ENCODE measurements at places on chromosomes 16 and 17.

DNA sequence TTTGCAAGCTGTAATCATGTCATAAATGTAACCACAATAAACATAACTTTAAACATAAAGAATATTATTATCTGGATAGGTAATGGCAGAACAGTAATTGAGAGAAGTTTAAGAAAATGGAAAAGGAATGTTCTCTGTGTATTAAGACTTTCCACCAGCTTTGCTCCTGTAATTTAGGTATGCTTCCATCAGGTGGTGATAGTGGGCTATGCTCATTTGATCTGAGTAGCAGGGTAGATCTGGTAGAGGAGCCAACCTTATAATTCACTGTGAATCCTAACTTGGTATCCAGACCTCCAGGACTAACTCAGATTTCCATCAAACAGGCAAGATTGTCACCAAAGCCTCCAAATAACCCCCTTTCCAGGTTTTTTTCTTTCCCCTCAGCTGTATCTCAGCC lies 137.9 kb upstream of the ZKSCAN2 start:
- no peak for DNase-seq

DNA sequence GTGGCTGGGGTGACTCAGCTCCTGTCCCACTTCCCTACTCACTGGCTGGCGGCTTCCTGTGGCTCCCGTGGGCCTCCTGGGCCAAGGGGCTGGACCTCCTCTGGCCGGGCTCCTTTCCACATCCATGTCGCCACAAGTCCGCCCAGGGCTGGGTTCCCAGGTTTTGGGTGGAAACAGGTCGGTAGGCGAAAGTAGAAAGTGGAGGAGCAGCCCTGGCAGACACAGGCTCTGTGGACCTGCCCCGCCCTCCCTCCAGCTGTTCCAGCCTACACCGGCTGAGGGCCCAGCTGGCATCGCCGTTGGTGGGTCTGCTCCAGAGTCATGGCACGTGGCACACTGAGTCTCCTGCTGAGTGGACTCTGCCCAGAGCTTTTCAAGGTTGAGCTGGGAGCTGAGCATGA lies 28.7 kb downstream of the GSE1 start:
- DNase-seq, result no peak

GRCh38 chr17:15485045-15485444 lies 17.6 kb upstream of the CDRT4 start:
- no peak for DNase-seq

GRCh38 chr17:31452101-31452500 lies 60.6 kb downstream of the RAB11FIP4 start:
- no peak for DNase-seq

DNA sequence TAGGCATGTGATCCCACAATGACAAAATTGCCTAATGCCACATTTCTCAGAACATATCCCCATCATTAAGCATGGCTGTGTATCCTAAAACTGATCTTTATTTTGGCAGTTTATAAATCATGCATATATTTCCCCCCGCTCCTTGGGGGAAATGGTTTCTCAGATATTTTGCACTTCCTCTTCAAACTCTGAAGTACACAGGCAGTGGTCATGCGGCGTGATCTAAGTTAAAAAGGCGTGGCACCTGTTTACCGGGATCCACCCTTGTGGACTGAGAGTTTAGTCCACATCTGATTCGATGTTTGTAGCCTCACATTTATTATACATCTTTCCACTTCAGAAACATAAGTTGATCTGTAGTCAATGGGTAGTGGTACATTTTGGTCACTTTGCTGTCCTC lies 51.4 kb downstream of the USP10 start:
- no peak for DNase-seq

DNA sequence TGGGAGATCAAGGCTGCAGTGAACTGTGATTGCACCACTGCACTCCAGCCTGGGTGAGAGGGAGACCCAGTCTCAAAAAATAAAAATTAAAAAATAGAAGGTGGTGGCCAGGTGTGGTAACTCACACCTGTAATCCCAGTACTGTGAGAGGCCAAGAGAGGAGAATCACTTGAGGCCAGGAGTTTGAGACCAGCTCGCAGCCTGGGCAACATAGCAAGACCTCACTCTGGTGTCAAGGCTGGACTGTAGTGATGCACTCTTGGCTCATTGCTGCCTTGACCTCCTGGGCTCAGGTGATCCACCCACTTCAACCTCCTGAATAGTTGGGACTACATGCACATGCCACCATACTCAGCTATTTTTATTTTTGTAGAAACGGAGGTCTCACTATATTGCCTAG lies 13.3 kb downstream of the RFFL start:
- DNase-seq, result no peak

DNA sequence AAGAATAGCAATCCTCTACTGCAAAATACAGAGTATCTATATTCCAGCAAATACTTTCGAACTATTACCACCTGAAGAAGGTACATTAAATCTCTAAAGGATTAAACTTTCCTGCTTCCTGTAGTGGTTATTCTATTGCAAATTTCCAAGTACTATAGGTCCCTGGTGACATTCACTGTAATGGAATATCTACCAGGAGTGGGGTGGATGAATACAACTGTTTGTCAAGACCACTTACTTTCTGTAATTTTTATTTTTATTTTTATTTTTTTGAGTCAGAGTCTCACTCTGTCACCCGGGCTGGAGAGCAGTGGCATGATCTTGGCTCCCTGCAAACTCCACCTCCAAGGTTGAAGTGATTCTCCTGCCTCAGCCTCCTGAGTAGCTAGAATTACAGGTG lies 389.5 kb downstream of the TMEM114 start:
- DNase-seq, result no peak

Data from effector memory CD4-positive, alpha-beta T cell (primary cell).